Ascending aorta (tissue), 2 donors: ENCODE measurements at places on chromosomes 5 and 9. TPM values are rescaled to one million over a fixed set of nuclear protein-coding genes. Genes with fewer than 3 reads are reported as not detected.

ASS1 gene
- 162 TPM for total RNA-seq

RNF180 gene
- 7.9 TPM for total RNA-seq

ASPN gene
- total RNA-seq, result 43.5 TPM

SPINK13 gene
- total RNA-seq, result not detected

IFNA6 gene
- not detected for total RNA-seq

SLCO6A1 gene
- total RNA-seq, result not detected

MELK gene
- not detected for total RNA-seq

ACTBL2 gene
- not detected for total RNA-seq

TTC39B gene
- total RNA-seq, result 2.7 TPM

RASGRF2 gene
- total RNA-seq, result 16.9 TPM

PCDHA13 gene
- 0.21 TPM for total RNA-seq

CNOT6 gene
- total RNA-seq, result 12.0 TPM

C6 gene
- total RNA-seq, result 1.9 TPM

CCDC171 gene
- 1.7 TPM for total RNA-seq

ALDH1A1 gene
- 43.9 TPM for total RNA-seq

LCN1 gene
- not detected for total RNA-seq

PWWP2A gene
- total RNA-seq, result 43.4 TPM

ANKRD34B gene
- total RNA-seq, result not detected

PCDHA7 gene
- not detected for total RNA-seq

CAAP1 gene
- total RNA-seq, result 59.5 TPM

- no peak for DNase-seq
Observed at GRCh38 chr5:65927503-65928321, 1.3 kb downstream of the ERBIN start.

- DNase-seq, result no peak
Observed at GRCh38 chr9:28190981-28191380, 617.7 kb upstream of the C9orf72 start.

- DNase-seq, result no peak
Observed at GRCh38 chr5:14284392-14285148, 141.4 kb downstream of the TRIO start.

- no peak for DNase-seq
Observed at GRCh38 chr5:149172261-149172660, 31.0 kb downstream of the ABLIM3 start.

GRCh38 chr5:4551034-4551433 is 589.1 kb upstream of the ADAMTS16 start:
- DNase-seq, result no peak

- no peak for DNase-seq
Observed at GRCh38 chr5:65871182-65871581, 55.2 kb upstream of the ERBIN start.

DNA sequence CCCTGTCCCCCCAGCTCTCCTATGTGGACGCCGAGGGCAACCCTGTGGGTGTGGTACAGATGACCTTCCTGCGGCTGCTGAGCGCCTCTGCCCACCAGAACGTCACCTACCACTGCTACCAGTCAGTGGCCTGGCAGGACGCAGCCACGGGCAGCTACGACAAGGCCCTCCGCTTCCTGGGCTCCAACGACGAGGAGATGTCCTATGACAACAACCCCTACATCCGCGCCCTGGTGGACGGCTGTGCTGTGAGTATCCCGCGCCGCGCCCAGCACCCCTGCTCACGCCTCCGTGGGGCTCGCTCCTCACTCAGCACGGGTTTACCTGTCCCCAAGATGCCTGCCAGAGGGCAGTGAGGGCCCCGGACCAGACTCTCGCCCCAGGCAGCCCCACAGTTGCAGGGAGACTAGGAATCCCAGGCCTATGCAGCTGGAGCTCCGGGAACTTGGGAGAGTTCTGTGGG is 45.6 kb upstream of the FCN2 start:
- no peak for DNase-seq

DNA sequence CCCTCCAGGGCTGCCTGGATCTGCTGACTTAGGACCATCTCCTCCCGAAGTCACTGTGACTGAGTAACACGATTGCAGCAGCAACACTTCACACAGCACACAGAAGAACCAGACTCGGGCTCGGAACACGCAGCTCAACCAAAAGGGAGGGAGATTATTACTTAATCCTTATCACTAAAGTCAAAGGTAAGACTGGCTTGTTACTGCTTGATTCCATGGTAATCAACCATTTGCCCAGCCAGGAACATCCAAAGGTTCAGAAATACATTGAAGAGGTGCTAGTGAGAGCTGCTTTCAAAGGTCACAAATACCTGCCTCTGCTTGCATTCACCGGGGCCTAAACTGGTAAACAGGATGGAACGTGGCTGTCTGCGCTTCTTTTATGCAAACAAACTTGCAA is 7.7 kb downstream of the FBP1 start:
- DNase-seq, result no peak

DNA sequence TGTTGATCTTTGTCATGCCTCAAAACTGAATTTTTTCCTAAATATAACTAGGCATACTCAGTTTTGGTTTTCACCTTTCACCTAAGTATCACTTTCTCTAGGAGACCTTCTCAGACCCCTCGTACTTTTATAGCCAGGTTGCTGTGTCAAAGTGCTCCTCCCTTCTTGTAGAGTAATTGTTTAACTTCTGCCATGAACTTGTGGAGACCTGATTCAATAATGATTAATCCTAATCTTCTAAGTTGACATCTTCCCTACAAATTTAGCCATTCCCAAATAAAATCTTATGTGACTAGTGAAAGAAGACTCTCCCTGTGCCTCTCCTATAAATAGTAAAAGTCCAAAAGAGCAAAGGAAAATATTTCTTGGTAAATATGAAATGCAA is 159.8 kb downstream of the SPATA31D1 start:
- DNase-seq, result no peak

DNA sequence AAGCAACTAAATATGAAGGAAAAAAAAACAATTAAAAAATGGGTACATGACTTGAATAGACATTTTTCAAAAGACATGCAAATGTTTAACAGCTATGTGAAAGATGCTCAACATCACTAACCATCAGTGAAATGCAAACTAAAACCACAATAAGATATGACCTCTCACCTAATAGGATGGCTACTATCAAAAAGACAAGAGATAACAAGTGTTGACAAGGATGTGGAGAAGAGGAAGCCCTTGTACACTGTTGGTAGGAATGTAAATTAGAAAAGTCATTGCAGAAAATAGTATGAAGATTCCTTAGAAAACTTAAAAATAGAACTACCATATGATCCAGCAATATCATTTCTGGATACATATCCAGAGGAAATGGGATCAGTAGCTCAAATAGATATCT is 324.7 kb upstream of the TLE4 start:
- no peak for DNase-seq

DNA sequence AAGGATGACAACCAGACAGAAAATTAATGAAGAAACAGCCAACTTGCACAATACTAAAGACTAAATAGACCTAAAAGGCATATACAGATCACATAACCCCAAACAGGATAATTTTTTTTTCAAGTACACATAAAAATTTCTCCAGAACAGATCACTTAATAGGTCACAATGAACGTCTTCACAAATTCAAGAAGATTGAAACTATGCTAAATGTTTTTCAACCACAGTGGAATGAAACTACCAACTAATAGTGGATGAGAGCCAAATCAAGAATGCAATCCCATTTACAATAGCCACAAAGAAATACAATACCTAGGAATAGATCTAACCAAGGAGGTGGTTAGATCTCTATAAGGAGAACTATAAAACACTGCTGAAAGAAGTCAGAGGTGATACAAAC is 145.8 kb downstream of the TMEM232 start:
- no peak for DNase-seq

DNA sequence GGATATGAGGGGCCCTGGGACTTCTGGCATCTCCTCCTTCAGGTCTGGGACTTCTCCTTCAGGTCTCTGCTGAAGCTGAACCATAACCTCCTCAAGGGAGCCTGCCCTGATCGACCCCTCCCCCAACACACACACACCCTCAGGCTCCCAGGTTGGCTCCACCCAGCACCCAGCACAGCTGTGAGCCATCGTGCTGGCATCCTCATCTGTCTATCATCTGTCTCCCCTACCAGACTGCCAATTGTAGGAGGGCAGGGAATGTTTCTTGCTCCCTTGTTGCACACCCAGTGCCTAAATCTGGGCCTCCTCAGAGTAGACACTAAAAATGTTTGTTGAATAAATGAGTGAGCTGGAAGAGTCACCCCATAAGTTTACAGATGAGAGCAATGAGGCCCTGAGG is 71.4 kb downstream of the LRSAM1 start:
- DNase-seq, result no peak

DNA sequence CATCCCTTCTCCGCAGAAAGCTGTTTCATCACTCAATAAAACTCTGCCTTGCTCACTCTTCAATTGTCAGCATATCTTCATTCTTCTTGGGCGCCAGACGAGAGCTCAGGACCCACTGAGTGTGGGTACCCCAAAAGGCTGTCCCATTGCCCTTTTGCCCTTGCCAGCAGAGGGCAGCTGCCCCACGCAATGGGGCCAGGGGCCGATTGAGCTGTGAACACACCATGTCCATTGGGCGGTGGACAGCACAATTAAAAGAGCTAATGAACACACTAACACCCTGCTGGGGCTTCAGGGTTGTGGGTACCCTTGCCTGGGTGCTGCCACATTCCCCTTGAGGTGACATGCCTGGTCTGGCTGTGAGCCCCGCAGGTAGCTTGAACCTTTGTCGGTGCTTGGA is 487.2 kb upstream of the NUDT12 start:
- DNase-seq, result no peak

GRCh38 chr9:104700306-104700705 is 6.0 kb downstream of the OR13D1 start:
- DNase-seq, result no peak

GRCh38 chr5:145225529-145225928 is 609.6 kb downstream of the PRELID2 start:
- DNase-seq, result no peak

GRCh38 chr9:95406121-95406520 is 88.6 kb upstream of the FANCC start:
- no peak for DNase-seq

- DNase-seq, result no peak
Observed at GRCh38 chr5:73443829-73444498, 4.6 kb downstream of the FOXD1 start.

GRCh38 chr5:133881576-133882388 is 86.6 kb downstream of the C5orf15 start:
- DNase-seq, result no peak

DNA sequence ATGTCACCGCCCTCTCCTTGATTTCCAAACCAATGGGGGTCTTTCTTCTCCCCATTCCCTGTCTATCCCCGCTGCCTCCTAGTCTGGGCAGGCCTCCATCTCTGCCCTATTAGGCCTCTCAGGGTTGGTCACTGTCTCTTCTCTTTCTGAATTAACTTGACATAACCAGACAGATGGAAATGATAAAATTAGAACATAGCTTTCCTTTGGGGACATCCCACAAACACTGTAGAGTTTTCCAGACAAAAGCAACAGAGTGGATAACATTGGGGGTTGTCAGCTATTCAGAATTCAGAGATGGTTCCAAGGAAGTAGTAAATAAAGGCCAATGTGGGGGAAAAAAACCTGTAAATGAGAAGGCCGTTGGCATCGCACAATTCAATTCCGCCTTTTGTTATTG is 24.7 kb downstream of the LHX6 start:
- DNase-seq, result no peak

- no peak for DNase-seq
Observed at GRCh38 chr9:114769624-114770023, 36.2 kb downstream of the TNFSF15 start.

DNA sequence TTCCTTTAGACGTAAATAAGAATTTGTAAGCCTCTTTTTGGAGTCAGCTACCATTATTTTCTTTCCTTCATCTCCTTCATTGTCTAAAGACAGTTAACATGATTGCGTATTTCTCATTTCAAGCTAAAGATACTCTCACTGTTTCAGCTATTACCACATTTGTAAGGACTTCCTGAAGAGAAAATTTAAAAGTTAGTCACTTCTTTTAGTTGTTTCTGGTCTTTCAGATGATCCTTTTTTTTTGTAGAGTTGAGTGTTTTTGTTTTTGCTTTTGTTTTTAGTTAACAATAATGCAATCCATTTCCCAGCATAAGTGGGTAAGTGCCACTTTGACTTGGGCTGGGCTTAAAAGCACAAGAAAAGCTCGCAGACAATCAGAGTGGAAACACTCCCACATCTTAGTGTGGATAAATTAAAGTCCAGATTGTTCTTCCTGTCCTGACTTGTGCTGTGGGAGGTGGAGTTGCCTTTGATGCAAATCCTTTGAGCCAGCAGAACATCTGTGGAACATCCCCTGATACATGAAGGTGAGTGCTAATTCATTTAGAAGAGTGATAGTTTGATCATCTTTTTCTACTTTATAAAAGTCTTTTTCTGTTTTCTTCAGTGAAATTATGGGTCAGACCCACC is 2.0 kb downstream of the IL31RA start:
- DNase-seq, result no peak

- no peak for DNase-seq
Observed at GRCh38 chr9:111179577-111179976, 141.3 kb upstream of the LPAR1 start.

DNA sequence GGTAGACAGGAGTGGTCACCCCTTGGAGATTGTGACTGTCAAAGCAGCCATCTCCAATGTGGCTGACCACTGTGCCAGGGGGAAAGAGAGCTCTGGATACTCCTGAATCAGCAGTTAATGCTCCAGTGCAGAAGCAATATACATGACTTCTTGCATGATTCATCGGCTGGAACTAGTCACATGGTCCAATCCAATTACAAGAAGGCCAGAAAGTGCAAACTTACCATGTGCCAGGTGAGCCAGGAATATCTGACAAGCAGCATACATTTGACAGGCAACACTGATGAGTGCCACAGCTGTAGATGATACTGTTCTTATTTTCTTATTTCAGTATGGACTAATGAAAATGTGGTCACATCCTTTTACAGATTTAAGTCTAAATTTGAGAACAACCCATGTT is 440.0 kb upstream of the MPDZ start:
- DNase-seq, result no peak

- DNase-seq, result no peak
Observed at GRCh38 chr9:109011231-109011671, 2.0 kb downstream of the CTNNAL1 start.

- DNase-seq, result no peak
Observed at GRCh38 chr5:74367241-74367733, 273.2 kb downstream of the ENC1 start.

DNA sequence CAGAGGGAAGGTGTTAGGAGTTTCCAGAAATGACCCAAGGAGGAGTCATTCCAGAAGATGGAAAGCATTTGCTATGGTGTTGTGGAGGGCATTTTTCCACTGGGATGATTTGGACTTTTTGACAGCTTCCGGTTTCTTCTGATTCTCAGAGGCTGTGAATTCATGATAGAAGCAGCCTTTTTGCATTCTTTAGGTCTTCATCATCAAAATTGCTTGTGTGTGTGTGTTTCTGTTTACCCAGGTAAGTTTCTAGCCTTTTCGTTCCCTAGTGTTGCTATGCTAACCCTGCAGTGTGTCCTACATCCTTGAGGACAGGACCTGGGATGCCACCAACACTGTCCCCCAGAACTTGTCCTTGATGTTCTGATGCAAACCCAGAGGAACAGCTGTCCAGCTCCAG is 19.6 kb downstream of the IRX1 start:
- no peak for DNase-seq

- no peak for DNase-seq
Observed at GRCh38 chr5:119365847-119366539, 10.2 kb downstream of the TNFAIP8 start.

GRCh38 chr9:71552480-71552879 is 215.8 kb downstream of the CEMIP2 start:
- no peak for DNase-seq

GRCh38 chr5:82674671-82675070 is 396.5 kb upstream of the RPS23 start:
- DNase-seq, result no peak

- DNase-seq, result no peak
Observed at GRCh38 chr9:29966247-29966646, 2393.0 kb upstream of the C9orf72 start.
